ENCODE measurements at places on chromosomes 2 and 18.
A peak's percentile ranks its signal among the peaks of the same experiment; 100 is the strongest.

DNA sequence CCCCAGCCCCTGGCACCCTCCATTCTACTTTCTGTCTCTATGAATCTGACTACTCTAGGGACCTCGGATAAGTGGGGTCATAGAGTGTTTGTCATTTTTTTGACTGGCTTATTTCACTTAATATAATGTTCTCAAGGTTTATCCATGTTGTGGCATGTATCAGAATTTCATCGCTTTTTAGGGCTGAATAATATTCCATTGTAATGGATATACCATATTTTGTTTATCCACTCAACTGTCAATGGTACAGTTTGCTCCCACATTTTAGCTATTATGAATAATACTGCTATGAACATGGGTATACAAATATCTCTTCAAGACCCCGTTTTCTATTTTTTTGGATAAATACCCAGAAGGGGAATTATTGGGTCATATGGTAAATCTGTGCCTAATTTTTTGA, 7.4 kb downstream of the TRAF3IP1 start:
- DNase-seq, result no peak

GRCh38 chr2:45992021-45992740, 305.0 kb upstream of the EPAS1 start:
- peak; percentile 10 for DNase-seq

GRCh38 chr2:33130544-33130943, 183.8 kb downstream of the LTBP1 start:
- no peak for DNase-seq

DNA sequence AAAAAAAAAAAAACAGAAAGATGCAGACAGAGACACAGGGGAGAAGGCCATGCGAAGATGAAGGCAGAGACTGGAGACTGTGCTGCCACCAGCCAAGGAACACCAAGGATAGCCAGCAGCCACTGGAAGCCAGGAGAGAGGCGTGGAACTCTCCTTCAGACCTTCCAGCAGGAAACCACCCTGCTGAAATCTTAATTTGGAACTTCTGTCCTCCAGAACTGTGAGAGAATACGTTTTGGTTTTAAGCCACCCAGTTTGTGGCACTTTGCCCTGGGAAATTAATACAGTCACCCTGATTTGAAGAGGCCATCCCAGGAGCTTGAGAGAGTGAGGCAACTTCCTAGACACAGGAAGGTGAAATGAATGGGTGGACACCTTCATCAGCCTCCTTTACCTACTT, 93.7 kb downstream of the IRS1 start:
- no peak for DNase-seq

DNA sequence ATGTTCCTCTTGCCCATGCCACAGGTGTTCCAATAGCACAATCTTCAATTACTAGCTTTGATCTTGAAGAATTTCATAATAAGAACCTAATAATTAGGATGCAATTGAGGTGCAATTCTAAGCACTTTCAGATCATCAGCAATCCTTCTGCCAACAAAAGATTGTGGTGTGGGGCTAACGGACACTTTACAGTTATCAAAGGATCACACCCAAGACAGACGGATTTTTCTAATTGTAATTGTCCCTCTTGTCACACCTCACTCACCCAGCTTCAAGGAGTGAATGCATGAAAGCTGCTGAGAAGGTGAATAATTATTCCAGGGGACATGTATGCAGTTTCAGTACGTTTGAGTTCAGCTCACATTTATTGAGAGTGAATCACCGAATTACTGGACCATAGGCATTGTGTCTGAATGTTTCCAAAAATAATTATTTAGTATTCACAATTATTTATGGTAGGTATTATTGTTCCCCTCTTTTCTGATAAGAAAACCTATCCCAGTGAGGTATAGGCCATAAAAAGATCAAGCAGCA, 438.5 kb upstream of the TRIB2 start:
- no peak for DNase-seq

GRCh38 chr18:456361-457139, 44.0 kb downstream of the COLEC12 start:
- DNase-seq, result no peak

GRCh38 chr2:127985735-127986134, 42.1 kb downstream of the SAP130 start:
- no peak for DNase-seq

GRCh38 chr2:101790857-101791256, 93.3 kb downstream of the MAP4K4 start:
- DNase-seq, result no peak

GRCh38 chr2:20223407-20224163, 1.3 kb downstream of the SDC1 start:
- peak; percentile 24 for DNase-seq

DNA sequence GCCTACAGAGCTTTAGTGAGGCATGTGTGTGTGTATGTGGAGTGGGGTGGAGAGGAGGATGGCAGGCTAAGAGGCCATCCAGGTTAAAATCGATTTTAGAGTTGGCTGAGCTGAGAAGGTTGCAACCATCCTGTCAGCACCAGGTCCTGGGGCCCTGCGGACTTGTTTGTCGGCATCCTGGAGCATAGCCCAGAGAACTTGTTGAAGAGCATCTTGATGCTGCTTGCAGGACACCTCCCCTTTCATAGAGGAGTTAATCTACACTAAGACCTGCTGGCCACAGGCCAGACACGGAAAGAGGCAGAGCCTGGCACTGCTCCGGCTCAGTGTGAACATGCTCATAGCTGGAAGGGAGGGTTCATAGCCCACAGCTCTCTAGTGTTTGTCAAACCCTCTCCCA, 72.1 kb upstream of the RGPD5 start:
- DNase-seq, result no peak

DNA sequence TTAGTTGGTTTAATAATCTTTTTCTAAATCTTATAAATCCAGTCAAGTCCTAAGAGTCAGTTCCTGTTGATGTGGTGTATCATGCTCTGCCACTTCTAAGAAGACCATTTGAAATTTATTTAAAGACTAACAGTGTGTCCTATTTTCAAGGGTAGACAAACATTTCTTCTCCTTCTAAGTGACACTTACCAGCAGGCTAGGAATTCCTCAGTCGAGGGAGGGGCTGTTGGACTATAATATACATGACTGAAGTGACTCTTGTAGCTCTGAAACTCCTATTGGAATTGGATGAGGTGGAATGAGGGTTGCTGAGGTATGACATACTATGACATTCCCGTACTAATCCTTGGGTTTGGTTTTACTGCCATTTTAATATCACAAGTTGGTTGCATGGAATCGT, 30.6 kb downstream of the ITGB6 start:
- no peak for DNase-seq

GRCh38 chr2:102839668-102840388, 78.0 kb downstream of the TMEM182 start:
- DNase-seq, result peak; percentile 69

GRCh38 chr2:240822280-240822847, 2.3 kb upstream of the KIF1A start:
- DNase-seq, result no peak

- DNase-seq, result no peak
Observed at GRCh38 chr2:107693604-107694003, 133.1 kb upstream of the RGPD4 start.

DNA sequence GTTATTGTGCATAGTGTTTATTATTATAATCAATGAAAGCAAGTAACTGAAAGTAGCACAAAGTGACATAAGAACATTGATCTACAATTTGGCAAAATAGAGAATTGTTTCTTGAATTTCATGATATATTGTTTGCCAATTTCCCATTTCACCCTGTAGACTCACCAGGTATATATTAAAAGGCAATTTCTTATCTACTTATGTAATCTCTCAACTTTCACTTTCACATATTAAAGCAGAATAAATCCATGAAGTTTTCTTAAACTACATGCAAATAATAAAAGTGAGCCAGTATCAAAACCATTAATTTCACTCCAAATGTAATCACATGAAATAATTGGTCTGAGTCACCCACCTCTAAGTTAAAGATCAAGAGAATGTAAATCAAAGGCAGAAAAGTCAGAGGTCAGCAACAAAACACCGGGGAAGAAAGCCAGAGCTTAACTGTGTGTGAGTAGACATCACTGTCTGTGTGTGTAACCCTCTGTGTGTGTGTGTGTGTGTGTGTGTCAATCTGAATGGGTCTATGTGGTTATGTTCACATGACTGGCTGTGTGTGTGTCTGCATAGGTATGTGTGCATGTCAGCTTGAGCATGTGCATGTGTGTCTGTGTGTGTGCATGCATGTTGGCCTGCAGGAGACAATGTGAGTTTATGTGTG, 44.1 kb downstream of the ZNF385B start:
- DNase-seq, result no peak

DNA sequence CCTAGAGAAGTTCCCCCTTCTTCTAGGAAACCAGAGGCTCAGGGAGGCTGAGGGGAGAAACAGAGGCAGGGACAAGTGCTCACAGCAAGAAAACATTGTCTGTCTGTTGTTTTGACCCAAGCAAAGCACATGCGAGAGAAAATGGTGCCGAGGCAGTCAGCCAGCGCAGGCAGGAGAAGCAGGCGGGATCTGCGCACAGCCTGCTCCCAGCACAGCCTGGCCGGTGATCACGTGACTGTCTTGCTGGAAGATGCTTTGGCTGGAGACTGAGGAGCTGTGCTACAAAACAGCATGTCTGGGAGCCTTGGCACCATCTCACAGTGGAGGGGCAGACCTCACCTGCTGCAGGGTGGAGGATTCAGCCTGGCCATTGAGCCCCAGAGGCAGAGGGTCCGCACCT, 93.7 kb upstream of the MYCN start:
- DNase-seq, result no peak

- DNase-seq, result no peak
Observed at GRCh38 chr2:173286153-173286809, 68.4 kb upstream of the CDCA7 start.

DNA sequence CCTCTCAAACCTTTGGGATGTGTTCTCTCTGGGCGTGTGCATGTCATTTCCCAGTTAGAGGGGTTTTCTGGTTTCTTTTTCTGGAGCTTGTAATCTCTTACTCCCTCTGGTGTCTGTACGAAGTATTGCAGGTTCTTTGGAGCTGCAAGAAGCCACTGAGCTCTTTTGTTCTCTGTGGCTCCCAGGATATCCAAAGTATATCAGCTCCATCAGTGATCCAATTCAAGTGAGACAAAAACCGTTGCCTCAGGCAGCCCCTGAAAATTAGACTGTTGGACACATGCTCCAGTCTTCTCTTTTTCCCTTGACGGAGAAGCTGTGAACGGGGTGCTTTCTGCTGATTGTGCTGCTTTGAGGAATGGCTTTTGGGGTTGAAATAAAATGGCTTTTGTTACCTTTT, 59.0 kb upstream of the LDLRAD4 start:
- DNase-seq, result peak; percentile 72

- DNase-seq, result no peak
Observed at GRCh38 chr18:53603276-53603675, 621.2 kb downstream of the MBD2 start.

- no peak for DNase-seq
Observed at GRCh38 chr18:24006712-24007313, 7.7 kb upstream of the TTC39C start.

DNA sequence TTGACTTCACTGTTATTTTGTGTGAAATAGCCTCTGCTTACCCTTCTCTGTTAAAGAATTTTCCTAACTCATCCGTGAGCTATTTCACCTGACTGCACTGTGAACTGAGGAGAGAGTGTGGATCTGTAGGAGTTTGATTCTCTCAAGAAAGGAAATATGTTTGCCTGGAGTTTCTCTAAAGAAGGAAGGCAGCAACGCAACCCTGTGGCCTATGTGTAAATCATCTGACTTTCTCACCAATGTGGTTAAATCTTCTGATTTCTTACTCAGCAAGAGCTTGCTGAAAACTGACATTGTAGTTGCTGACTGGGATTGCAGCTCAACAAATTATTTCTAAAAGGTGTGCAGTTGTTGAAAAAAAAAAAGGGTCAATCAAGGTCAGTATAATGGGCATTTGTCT, 153.9 kb upstream of the PELI1 start:
- DNase-seq, result peak; percentile 62

- DNase-seq, result no peak
Observed at GRCh38 chr2:158495175-158495574, 38.4 kb downstream of the PKP4 start.

Data from inflammatory macrophage (primary cell).